ENCODE measurements at places on chromosomes 11 and 22.

GRCh38 chr11:134598368-134598767, 186.3 kb upstream of the B3GAT1 start:
- peak; percentile 14 for DNase-seq

GRCh38 chr11:111573821-111574249, 28.4 kb upstream of the SIK2 start:
- no peak for DNase-seq

- no peak for DNase-seq
Measured at GRCh38 chr11:134475951-134476350, 63.9 kb upstream of the B3GAT1 start.

DNA sequence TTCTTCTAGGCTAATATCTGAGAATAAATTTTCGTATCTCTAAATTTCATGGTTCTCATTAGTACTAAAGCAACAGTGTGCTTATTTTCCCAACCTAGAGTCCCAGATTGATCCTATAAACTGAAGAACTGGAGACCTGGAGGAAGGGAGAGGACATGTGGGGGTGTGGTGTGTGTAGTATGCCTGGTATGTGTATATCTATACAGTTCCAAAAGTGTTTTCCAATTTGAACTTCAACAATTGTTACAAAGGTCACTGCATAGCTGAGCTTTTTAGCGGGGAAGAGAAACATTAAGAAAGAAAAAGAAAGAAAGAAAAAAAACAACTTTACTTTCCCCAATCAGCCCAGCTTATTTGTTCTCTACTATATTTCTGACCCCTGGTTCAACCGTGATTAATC, 152.1 kb downstream of the SOX6 start:
- no peak for DNase-seq

GRCh38 chr11:125441648-125442410, 54.2 kb downstream of the FEZ1 start:
- no peak for DNase-seq

- peak; percentile 73 for DNase-seq
Measured at GRCh38 chr11:63535734-63536133, 874 bp upstream of the PLAAT4 start.

GRCh38 chr22:39658806-39659463, 88.4 kb downstream of the CACNA1I start:
- DNase-seq = no peak

DNA sequence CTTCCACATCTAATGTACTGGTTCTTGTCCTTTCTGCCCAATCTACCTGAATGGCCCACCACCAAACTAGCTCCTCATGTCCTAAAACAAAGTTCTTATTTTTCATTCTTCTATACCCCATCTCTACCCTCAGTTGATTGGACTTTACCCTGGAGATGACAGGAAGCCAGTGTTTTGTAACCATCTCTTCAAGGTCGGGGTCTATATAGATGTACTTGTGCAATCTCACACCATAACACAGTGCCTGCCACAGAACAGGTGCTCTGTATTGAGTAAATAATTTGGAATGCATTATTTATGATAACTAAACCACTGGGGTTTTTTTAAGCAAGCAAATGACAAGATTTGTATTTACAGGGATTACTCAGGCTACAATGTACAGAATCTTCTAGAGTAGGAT, 76.7 kb upstream of the FAM181B start:
- DNase-seq = no peak

DNA sequence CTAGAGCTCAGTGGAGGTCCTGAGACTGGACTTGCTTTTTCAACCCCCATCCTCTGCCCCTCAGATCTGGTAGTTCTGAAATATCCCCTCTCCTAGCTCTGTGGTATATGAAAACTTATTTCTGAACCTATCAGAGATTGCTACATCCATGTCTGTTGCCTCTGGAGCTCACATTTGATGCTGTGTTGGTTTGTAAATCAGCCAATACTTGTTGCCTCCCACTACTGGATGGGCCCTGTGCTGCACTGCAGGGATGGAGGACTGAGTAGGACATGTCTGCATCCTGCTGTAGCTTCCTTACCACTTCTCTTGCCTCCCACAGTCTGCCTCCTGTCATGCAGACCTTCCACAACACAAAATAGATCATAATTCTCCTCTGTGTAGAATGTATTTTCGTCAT, 5.2 kb downstream of the OLFML1 start:
- no peak for DNase-seq

GRCh38 chr11:24046731-24047130, 450.1 kb upstream of the LUZP2 start:
- DNase-seq = no peak

GRCh38 chr11:118843565-118843964, 40.1 kb upstream of the CXCR5 start:
- DNase-seq = no peak

GRCh38 chr11:27464289-27464696, 8.3 kb downstream of the LGR4 start:
- no peak for DNase-seq

DNA sequence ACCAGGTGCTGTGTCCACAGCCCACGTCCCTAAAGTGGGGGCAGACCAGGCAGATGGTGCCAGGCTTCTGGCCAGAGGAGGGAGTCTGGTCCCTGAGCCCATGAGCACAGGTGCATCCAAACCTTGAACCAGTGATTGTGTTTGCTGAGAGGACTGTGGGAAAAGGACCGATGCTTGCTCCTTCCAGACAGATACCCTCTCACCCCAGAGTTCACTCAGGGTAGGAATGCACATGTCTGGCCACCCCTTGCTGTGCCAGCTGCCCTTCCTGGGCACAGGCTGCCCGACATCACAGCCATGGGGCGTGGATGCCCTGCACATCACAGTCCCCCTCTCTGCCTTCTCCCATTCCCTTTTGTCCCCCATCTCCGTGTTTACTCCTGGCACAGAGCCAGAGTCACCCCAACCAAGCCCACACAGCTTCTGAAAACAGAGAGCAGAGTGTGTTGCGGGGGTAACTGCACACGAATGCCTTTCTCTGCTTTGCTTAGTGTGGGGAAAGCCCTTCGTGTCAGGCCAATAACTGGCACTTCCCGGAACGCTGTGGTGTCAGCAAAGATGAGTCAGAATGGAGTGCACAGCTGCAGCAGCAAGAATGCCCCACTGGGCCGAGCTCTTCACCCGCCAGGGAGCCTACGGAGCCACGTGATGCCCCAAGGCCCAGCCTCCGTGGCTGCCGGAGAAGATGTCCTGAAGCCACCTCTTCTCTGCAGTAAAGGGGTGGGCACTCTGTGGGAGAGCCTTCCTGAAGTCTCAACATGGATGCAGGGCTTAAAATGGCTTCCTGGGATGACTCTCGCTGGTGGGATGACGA, 7.6 kb downstream of the CARS1 start:
- DNase-seq = peak; percentile 88

- no peak for DNase-seq
Measured at GRCh38 chr11:14852571-14853177, 39.4 kb downstream of the CYP2R1 start.

DNA sequence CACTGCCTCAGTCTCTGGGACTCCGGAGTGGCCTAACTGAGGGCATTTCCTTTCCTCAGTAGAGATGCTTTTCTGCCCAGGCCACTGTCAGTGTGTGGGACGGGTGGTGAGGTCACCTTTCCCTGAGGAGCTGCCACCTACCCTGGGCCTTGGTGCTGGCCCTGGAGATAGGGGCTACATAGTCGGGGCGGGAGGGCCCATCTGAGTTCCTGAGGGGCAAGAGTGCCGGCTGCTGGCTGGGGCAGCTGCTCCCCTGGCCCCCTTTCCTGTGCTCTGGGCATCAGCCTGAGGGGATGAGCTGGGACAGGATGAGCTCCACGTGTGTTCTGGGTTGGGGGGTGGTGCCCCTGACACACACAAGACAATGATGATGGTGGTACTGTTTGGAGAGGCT, 5.4 kb downstream of the KCNC1 start:
- no peak for DNase-seq

GRCh38 chr11:116232364-116232828, 540.4 kb downstream of the BUD13 start:
- DNase-seq = no peak

GRCh38 chr11:81255895-81256294, 1477.8 kb downstream of the FAM181B start:
- DNase-seq = no peak

DNA sequence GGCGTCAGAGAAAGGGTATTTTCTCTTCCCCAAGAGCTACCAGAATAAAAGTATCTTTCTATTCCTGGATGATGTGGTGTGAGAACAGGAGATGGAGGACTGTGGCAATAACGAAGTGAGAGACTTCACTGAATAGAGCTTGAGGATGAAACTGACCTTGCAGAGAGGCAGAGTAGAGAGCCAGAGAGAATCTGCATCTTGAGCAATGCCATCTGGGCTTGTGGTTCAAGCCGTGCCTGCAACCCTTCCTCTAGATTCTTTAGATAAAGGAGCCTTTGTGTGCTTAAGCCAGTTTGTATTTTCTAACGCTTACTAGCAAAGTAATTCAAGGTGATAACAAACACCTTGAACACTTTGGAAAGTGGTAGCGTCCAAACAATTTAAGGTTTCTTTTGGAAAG, 2.2 kb downstream of the ME3 start:
- DNase-seq = no peak

- DNase-seq = no peak
Measured at GRCh38 chr22:37794376-37794775, 13.4 kb upstream of the GCAT start.

DNA sequence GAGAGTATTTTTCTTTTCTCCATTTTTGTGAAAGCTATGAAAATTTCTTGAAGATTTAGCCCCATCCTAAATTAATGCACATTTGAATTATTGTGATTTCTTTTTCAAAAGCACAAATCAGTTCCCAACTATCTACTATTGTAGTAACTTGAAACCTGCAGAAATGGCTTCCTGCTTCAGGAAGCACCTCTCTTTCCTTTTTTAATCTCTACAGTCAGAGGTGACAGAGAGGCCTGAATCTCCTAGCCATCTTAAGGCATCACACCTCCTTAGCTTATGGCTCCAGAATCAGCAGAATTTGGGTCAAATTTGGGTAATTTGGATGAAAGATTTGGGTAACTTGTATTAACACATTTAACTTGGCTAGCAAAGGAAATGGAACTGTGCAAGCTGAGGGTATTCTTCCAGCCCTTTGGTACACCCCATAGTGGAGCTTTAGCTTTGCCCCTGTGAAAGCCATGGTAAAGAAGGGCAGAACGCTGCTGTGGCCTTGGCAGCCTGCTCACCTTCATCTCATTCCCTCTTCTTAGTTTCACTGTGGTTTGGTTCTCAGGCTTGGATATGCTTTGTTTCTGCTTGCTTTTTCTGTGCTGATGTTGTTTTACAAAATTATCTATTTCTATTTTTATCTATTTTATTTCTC, 16.2 kb downstream of the TBCEL start:
- no peak for DNase-seq

DNA sequence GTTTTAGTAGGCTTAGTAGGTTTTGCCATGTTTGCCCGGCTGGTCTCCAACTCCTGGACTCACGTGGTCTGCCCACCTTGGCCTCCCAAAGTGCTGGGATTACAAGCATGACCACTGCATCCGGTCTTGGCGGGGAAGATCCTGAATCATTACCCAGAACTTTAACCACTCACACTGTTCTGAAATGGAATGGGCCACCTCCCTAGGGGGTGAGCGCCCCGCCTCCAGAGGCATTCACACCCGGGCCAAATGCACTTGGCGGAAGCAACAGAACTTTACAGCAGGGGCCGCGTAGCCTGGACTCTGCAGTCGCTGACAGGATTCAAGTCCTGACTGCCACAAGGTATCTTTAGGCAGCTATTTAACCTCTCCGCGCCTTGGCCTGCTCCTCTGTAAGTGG, 5.4 kb downstream of the CCDC86 start:
- DNase-seq = no peak

GRCh38 chr11:127574478-127574877, 573.9 kb upstream of the KIRREL3 start:
- no peak for DNase-seq

DNA sequence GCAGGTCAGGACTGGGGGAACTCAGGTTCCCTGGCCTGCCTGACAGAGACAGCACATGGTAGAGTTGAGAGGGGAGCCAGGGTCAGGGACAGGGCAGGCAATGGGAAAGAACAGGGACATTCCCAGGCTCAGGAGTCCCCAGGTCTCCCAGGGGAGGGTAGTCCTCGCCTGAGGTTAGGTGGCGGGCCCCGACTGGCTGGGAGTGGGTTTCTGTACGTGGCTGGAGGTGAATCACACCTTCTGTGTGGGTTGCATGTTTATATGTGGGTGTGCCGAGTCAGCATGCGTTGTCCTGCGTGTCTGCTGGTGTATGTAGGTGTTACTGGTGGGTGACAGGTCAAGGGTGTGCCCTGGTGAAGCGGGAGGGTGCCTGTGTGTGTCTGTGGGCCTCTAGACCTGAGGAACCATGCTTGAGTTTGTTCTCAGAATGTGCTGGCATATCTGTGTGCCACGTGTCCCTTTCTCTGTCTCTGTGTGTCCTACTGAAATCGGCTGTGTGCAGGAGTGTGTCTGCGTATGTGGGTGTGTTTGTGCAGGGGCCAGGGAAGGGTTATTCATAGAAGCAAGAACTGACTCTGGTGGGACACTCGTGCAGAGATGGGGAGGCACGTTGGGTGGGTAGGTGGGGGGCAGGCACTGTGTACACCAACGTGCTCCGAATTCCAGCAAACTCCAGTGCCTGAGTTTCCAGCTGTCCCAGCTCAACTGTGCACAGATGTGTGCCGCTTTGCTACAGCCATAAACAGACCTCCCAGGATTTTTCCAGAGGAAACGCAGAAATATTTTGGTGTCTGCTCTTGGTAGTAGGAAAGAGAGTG, 23.8 kb upstream of the OAF start:
- DNase-seq = no peak

GRCh38 chr11:13896981-13897353, 65.6 kb upstream of the SPON1 start:
- DNase-seq = no peak

Measured in activated CD4-positive, alpha-beta memory T cell treated with anti-CD3 and anti-CD28 coated beads, Interleukin-2, amount 10 ng/mL, durations not matched to agents 7 days and 5 days (primary cell).